ENCODE measurements at places on chromosomes 1 and 21.

DNA sequence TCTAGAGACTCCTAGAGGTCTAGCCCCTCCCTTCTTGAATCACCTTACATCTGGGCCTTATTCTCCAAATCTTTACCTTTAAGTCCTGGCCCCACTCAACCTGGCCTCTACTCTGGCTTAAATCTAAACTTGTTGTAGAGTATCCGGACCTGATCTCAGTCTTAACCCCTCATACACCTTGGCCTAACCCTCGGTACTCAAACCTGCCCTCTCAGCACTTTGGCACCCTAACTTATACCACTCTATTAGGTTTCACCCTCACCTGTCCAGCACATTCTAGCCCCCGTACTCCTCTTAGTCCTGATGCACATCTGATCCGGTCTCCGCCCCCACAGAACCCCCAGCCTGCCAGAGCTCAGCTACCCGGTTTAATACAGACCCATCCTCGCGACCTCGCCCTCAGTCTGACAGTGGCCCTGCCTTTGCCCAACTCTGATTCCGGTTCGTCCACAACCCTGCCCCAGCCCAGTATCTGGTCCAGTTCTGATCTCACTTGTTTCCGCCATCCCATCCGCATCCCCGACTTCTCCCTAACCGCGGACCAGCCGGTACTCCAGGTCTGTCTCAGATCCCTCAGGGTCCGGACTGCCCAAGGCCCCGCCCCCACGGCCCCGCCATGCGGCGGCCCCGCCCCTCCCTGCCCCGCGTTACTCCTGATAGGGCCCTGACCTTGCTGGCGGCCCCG is 1.5 kb downstream of the TRIM62 start:
- DNase-seq: no peak

DNA sequence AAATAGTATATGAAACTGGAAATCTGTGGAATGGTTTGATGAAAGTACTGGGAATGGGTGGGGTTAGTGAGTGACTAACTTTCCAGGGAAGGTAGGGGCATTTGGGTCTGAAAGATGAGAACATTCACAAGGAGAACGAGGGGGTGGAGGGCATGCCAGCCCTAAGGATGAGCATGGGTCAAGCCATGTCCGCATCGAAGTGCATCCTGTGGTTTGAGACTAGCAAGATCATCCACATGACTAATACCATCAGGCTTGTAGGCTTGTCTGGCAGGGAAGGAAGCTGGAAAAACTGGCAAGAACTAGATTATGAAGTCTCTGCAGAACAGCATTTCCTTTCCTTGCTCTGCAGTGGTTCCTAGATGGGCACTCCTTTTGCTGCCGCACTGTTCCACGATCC is 70.4 kb upstream of the UBE2U start:
- DNase-seq: peak; percentile 94

DNA sequence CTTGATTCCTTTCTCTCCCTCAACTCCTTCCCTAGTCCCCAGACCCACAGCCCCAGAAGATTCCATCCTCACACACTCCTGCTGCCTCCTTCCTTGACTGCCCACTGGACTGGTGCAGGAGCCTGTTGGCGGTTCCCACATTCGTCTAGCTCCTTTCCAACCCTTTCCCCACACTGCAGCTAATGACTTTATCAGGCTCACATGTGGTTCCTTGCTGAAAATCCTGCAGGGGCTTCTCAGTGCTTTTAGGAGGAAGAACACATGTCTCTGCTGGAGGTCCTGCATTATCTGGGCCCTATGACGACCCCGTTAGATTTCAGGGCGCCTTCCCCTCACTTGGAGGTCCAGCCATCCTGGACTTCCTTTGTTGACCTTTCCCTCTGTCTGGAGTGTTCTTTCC is 50.2 kb downstream of the EDN2 start:
- no peak for DNase-seq

- peak; percentile 46 for DNase-seq
Observed at GRCh38 chr21:43697758-43698643, 20.9 kb upstream of the PDXK start.

DNA sequence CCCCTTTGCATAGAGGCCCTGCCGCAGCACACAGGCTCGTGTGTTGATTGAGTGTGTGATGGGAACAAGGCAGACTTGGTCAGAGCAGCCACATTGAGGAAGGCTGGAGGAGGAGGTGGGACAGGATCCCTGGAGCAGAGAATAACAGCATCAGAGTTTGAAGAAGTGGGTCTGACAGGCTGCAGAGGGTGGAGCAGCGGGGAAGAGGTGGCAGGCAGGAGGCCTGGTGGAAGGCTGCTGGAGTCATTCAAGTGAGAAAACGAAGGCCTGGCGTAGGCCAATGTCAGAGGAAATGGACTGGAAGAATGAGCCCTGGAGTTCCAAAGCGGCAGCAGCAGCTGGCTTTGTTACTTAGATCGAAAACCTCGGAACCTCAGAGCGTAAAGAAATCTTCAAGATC is 115.0 kb upstream of the GRIK3 start:
- no peak for DNase-seq

GRCh38 chr1:49060766-49061165 is 284.1 kb upstream of the BEND5 start:
- peak; percentile 41 for DNase-seq

- DNase-seq: peak; percentile 88
Observed at GRCh38 chr1:210373878-210374599, 45.3 kb downstream of the HHAT start.

DNA sequence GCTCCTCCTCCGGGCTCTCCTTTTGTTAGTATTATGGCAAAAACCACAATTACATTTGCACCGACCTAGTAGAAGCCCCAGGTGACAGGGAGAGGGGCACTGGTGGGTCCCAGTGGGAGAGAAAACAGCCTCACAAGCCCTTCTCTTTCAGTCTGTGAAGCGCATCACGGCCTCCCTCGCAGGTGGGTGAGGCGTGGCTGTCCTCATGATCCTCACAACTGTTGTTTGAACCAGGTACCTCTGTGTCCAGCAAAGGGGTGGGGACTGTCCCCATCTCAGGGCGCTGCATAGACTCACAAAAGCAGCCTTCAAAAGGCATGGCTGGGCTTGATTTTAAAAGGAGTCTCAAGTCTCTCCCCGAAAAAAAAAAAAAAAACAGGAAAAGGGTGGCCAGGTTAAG is 7.9 kb upstream of the C2CD2 start:
- DNase-seq: no peak

DNA sequence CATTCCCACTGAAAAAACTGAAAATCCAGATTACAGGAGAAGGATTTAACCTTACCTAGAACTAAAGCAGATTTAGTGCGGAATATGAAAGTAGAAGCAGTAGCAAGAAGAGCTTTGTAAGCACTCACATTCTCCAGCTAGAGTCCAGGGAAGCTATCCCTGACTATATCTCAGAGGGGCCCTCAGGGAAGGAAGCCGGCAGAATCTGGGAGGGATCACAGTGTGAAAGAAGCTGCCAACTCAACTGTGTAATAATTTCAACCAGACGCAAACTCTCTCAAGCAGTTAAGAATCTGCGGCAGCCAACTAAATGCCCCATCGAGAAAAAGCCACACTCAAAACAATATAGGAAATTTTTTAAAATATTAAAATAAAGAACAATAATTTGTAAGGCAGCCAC is 163.8 kb downstream of the EIF4G3 start:
- DNase-seq: peak; percentile 72

DNA sequence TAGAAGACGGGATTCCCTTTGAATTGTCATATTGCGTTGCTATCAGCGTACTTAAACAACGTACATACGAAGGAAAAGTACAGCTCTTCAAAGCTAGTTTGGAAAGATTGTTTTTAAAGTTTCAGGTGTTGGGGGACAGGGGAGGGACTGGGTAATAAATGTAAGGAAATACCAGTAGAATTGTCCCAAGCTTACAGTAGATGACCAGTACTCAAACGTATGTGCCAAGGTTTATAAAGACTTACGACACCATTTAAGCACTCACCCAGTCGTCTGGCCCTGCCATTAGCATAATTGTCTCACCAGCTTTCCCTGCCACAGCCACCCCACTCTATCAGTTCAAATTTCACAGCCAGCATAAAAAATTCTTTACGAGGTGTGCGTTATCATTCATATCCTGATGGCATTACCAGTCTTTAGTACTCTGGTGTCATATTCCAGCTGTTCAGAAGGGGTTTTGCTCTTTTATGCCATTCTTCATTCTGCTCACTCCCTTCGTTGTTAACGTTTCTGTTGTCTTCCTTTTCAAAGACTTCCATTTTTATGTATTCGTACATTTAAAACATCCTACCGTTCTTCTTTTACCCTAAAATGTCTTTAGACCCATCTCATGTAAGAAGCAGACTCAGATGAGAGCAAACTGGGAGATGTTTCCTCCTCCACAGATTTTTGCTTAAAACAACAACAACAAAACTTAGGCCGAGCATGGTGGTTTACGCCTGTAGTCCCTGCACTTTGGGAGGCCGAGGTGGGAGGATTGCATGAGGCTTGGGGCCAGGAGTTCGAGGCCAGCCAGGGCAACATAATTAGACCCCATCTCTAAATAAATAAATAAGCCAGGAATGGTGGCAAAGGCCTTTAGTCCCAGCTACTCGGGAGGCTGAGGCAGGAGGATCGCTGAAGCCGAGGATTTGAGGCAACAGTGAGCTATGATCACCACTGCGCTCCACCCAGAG is 1.0 kb upstream of the HP1BP3 start:
- DNase-seq: peak; percentile 88

DNA sequence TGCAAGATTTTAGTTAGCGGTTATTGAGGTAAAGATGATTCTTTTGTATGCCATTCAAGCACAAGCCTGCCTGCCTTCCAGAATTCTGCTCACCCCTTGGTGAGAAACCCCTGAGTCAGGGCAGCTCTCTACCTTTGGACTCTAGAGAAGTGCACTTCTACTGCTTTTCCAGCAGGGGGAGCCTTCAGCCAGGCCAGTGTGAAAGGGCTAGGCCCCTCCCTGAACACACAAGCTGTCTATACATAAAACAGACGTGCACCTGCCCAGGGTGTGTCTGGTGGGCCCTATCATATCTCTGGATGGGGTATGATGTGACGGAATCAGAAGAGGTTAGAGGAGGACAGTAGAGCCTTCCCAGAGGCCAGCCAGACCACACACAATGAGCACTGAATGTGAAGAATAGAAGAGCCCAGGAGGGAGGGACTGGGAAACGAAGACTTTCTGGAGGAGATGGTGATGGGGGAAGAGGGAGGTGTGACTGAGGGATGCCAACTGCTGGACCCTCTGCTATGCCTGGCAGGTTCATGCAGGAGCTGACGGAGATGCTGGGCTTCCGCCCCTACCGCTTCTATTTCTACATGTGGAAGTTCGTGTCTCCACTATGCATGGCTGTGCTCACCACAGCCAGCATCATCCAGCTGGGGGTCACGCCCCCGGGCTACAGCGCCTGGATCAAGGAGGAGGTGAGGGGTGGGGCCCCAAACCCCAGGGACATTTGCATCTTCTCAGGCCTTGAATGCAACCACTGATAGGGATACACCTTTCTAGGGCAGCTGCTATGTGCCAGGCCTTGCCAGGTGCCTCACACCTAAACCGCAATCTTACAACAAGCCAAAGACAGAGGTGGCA is 13.0 kb upstream of the KCNC4 start:
- DNase-seq: peak; percentile 75

GRCh38 chr1:229171934-229172333 is 99.0 kb upstream of the RAB4A start:
- no peak for DNase-seq

- peak; percentile 62 for DNase-seq
Observed at GRCh38 chr1:209335178-209335577, 248.3 kb upstream of the CAMK1G start.

DNA sequence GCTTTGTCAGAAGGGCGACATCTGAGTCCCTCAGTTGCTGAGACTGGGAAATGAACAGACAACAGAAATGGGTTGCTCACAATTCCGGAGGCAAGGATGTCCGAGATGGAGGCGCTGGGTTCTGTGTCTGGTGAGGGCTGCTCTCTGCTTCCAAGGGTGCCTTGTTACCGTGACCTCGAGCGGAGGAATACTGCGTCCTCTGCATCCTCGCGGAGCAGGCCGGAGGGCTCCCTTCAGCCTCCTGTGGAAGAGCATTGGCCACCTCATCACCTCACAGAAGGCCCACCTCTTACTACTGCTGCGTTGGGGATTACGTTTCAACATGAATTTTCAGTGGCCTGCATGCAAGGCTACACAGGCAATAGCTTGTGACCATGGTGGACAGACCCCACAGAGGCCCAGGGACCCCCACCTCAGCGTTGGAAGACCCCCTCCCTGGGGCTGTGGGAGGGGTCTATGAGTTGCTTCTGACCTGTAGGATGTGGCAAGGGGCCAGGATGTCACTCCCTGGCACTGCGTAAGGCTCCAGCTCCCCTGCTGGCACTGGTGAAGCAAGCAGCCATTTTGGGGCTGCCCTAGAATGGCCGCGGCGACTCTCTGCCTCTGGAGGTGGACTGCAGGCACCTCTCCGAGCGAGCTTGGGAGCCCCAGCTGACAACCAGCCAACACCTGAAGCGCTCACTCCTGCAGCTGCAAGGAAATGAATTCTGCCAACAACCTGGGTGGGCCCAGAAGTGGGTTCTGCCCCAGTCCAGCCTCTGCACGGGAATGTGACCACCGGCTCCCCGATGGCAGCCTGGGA is 36.3 kb upstream of the COL6A1 start:
- no peak for DNase-seq

DNA sequence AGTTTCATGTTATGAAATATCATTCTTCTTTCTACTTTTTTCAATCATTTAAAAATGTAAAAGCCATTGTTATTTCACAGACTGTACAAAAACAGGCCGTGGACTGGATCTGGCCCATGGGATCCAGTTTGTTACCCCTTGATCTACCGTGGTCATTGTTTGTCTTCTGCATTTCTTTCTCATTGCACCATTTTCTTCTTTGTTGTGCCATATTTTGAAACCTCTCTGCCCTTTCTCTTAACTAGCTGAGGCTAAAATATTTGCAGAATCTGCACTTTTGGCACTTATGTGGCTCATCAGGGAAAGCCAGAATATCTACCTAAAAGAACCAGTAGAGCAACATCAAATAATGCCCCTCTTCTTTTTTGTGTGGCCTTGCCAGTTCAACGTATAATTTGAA is 50.5 kb downstream of the DNAJC6 start:
- DNase-seq: no peak

DNA sequence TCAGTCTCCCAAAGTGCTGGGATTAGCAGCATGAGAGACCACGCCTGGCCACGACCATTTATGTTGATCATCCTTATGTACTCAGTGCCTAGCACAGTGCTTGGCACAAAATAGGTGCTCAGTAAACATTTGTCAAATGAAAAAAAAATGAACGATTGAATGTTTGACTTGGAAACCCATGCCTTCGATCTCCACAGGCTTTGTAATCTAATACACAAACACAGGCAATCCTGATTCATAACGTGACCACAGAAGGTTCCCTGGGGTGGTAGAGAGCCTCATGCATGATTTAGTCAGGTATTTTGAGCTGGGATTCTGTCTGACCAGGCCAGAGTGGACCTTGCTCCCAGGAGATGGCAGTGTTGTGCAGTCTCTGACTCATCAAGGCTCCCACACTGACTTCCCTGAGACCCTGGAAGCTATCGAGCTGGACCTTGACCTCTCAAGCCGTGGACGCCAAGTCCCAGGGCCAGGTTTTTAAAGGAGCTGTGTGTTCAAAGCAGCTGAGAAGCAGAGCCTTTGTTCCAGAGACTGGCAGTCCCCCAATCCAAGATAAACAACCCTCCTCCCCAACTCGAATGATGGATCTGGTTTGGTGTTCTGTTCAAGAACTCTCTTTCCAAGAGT is 81.1 kb downstream of the PGM1 start:
- peak; percentile 93 for DNase-seq

Data from GM23248 (cell line).